Right hindlimb (tissue), 1 donor: ENCODE measurements at places on chromosomes 13 and 19.

DNA sequence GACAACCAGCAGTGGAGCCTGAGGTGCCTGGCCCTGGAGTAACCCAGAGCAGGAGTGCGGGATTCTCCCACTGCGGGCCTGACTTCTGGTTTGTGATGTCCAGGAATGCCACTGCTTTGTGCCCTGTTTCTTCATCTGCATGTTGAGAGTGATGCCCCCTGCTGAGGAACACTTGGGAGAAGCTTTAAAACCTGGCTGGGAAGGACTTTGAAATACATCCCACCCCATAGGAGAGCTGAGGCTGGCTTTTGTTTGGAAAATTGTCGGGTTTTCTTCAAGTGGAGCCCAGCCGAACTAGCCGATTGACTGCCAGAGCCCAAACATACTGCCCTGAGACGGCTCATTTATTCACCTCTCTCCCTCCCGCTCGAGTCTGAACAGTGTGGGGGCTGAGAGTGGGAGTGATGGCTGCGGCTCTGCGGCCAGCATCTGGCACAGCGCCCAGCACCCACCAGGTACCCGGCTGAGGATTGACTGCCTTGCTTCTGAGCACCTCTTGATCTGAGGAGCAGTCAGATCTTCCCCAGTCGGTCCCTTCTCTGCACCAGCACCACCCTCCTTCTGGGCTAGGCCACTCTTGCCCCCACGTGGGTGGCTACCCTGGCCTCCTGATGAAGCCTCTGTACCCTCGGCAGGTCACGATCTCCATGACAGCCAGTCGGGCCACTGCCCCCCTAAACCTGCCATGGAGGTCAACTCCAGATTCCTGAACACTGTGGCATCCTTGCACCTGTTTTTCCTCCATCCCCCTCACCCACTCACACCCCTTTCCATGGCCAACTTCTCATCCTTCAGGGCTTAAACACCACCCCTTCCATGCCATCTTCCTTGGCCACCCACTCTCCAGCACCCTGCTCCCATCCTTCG, 148.9 kb downstream of the SIPA1L3 start:
- DNase-seq = no peak

- no peak for DNase-seq
Measured at GRCh38 chr13:100828226-100828625, 153.6 kb upstream of the TMTC4 start.

- DNase-seq = no peak
Measured at GRCh38 chr13:66468656-66469055, 761.5 kb downstream of the PCDH9 start.

- no peak for DNase-seq
Measured at GRCh38 chr13:49098198-49098597, 121.9 kb upstream of the MLNR start.

DNA sequence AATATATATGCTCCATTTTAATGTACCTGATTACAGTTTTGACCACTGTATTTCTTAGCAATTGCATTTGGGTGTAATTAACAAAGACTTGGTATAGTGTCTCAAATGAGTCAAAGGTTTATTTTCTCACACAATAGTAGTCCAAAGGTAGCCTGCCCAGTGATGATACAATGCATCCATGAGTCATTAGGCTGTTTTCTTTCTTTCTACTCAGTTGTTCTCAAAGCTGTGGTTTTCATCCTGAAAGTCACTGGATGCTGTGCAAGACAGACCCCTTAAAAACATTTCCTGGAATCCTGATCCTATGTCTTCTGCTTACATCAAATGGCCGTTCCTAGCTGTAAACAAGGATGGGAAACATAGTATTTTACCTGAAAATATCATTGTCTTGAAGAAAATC, 651.2 kb upstream of the MIR17HG start:
- DNase-seq = no peak

DNA sequence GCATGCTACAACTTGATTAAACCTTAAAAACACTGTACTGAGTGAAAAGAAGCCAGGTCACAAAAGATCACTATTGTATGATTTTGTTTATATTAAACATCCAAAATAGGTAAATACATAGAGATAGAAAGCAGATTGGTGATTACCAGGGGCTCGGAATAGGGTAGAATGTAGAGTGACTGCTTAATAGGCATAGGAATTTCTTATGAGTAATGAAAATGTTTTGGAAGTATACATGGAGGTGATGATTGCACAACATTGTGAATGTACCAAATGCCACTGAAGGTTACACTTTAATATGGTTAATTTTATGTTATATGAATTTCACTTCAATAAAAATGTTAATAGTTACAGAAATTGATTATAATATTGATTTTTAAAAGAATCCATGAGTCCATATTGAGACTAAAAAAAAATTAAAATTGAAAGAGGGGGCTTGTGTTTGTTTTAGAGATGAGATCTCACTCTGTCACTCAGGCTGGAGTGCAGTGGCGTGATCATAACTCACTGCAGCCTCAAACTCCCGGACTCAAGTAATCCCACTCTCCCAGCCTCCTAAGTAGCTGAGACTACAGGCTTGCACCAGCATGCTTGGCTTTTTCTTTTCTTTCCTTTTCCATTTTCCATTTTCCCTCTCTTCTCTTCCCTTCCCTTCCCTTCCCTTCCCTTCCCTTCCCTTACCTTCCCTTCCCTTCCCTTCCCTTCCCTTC, 85.1 kb downstream of the FNDC3A start:
- no peak for DNase-seq

DNA sequence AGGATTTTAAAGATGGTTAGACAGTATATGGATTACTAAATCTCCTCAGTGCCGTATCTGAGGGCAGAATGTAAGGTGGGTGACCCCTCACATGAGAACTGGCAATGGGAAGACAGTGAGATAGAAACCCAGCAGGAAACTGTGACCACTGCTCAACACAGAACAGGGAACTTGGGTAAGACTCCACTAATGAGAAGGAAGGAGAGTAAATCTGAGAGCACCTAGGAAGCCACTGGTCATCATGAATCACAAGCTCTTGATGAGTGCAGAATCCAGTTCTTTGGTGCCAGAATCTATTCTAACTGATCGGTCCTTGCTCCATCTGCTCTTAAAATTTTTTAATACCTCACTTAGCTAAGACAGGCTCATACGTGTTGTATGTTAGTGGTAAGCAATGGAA, 261.8 kb downstream of the KLF12 start:
- no peak for DNase-seq

DNA sequence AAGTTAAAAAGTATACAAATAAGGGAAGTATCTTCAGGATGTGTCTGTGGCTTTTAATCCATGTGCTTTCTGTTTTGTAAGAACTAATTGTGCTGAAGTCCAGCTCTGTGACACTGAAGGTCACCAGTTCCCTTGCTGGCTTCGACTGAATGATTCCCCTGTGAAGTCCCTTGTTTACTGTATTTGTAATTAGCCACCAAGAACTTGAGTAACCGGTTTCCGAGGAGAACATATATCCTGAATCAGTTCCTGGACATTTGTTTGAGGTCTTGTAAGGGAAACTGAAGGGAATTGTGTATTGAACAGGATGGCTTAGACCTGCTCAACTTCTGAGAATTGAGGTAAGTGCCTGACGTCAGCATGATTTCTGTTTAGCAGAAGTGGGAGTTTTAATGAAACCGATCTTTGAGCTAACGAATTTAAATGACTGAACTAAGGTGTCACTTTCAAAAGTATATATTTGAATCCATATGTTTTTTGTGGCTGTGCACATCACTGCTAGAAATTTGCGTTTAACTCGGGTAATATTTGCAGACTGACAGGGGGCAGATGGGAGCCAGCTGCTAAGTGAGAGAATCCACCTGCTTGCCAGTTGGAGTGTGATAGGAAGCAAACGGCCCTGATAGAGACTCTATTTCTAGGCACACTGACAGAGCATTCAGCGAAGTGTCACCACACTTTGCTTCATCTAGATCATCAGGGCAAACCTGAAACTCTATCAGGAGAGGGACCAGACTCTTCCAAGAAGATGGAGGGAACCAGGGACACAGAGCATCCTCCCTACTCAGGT, 530.0 kb downstream of the RFC3 start:
- DNase-seq = no peak

- peak; percentile 77 for DNase-seq
Measured at GRCh38 chr19:50432221-50433028, at the start of gene MYBPC2. Gene MYBPC2, plus strand, starts transcription at chr19:50432892. Its CDS starts 62 bp downstream, at chr19:50432954.

GRCh38 chr19:22052644-22053013, 345 bp downstream of the ZNF257 start:
- DNase-seq = peak; percentile 16

DNA sequence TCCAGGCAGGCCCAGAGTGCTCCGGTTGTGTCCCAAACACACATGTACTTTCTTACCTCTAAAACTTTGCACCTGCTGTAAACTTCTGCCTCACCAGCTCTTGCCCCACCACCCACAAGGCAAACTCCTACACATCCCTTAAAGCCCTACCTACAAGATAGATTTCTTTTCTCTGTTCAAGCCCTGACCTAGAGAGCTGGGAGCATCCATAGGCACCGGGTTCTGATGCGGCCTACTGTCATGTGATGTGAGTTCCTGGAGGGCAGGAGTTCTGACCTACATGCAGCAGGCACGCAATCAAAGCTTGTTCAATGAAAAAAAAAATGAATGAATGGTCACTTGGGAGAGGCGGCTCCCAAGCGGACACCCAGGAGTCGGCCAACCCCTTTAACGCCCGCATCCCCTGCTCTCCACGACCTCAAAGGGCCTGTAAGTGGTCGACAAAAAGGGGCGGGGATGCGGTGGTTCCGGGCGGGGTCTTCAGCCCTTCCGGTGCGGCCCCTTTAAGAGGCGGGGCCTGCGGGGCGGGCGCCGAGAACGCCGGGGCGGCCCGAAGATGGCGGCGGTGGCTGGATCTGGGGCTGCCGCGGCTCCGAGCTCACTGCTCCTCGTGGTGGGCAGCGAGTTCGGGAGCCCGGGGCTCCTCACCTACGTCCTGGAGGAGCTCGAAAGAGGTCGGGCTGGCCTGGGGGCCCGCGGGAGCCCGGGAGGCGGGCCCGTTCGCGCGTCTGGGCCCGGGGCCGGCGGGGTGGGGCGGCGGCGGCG, at the start of gene MAP1S:
TSS of gene MAP1S (plus strand) at position 534 of the 765 bp plus-strand sequence. CDS start at position 557, 23 bp downstream.
- peak; percentile 78 for DNase-seq

DNA sequence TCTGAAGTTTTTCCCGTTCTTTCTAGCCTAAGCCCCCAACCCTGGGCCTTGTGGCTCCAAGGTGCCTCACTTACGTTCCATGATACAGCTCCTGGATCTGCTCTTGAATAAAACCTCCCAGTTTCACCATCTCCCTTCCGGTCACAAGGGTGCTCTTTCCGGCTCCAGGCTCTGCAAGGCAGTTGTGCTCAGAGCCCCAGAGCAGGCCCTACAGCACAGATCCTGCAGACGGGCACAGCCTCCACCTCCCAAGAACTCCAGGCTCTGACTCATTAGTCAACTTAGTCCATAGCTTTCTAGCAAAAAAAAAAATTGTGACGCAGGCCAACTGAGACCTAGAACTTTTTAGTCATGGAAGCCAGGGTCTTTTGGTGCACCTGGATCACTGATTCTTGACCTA, 33.9 kb upstream of the SLC7A10 start:
- DNase-seq = no peak

DNA sequence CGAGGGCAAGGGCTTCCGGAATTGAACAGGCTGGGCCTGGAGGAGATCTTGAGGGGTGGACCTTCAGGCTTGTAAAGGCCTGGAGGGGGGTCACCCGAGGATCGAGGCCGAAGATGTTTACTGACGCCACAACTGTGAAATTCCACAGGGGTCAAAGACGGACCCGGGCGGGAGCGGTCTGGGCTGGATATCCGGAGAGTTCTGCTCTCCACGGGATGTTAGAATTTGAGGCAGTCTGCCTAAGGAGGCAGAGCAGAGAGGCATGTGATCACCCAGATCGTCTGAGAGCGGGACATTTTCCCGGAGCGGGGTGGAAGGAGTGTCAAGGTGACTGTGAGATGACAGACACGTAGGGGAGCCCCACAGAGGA, 13.2 kb downstream of the KLHL26 start:
- DNase-seq = peak; percentile 77

- DNase-seq = no peak
Measured at GRCh38 chr13:63463782-63464610, 2048.3 kb upstream of the PCDH20 start.

DNA sequence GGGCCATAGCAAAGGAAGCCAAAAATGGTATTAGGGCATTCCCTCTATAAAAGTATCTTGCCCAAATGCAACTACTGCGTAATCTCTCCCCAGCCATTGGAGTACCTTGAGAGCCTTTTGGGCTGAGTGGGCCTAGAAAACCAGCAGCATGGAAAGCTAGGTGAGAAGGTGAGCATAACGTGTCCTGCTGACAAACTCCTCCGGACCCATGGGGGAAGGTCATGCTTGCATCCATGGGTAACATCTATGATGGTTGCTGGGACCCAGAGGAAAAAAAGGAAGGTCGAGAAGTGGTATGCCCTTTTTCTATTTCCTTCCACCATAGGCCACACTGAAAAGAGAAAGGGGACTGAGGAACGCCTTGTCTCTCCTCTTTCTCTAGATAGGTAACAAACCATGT, 57.4 kb downstream of the ZNF728 start:
- no peak for DNase-seq

DNA sequence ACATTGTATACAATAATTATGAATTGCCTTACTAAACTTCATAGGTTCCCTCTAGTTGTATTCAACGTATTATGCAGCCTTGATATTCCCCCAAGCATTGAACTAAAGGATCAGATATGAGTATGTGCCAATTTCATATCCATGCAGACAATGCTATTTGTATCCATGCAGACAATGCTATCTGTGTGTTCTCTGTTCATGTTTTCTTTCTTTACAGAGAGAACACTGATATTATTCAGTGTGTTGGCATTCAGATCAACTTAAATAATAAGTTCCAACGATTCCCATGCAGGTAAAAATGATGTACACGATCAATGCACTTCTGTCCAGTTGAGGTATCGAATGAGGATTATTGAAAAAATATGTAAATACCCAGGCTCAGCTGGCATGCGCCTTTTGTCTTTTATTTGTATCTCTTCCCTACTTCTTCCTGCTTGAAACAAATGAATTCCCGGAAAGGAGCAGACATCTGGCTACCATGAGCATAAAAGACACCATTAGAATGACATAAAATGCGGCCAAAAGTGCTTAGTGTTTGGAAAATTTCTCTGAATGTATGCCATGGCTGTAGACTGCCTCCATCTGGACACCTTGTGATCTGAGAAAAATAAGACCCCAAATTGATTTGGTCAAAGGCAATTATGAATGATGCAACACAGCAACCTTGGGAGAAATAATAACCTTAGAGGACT, 731.5 kb downstream of the SLITRK1 start:
- DNase-seq = no peak

- no peak for DNase-seq
Measured at GRCh38 chr19:31419871-31420445, 70.7 kb upstream of the TSHZ3 start.

- no peak for DNase-seq
Measured at GRCh38 chr13:106477303-106477702, 58.2 kb downstream of the EFNB2 start.

- no peak for DNase-seq
Measured at GRCh38 chr13:20311022-20311421, 78.9 kb upstream of the GJB6 start.

GRCh38 chr19:4388337-4389063, 11.8 kb downstream of the SH3GL1 start:
- peak; percentile 55 for DNase-seq

- no peak for DNase-seq
Measured at GRCh38 chr13:42011601-42012350, 36.7 kb upstream of the DGKH start.

DNA sequence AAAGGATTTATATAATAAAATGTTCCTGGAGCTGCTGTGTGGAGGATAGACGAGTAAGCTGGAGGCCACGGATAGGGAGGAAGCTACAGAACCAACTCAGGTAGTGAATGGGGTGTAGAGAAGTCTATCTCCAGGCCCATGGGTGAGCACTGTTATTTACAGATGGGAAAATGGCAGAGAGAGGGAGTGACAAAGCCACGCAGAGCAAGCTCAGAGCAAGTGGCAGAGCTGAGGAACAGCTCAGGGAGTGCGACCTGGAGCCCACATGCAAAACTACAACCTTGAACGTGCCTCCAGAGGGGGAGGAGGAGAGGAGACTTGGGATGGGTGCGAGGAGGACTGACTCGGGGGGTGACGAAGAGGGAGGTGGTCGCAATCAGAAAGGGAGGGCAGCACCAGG, 13.4 kb upstream of the RSPH6A start:
- DNase-seq = no peak
